PC-9 (cell line): ENCODE measurements at places on chromosomes 3 and 15. TPM values are rescaled to one million over a fixed set of nuclear protein-coding genes. Genes with fewer than 3 reads are reported as not detected.
A peak's percentile ranks its signal among the peaks of the same experiment; 100 is the strongest.

DNA sequence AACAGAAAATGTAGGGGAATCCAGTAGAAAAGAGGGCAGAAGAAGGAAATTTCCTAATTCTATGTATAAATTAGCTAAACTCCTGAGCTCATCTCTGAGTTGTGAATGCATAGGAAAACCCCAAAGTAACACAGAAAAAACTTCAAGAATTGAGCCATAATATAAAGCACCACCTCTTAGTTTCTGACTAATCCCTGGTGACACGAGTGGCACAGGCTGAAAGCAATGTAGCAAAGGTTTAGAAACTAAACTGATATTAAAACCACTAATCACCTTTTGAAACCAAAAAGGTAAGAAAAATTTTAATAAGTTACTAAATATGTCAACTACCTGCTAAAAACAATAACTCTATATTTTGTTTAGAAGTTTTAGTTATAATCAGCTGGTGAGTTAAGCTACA lies 255.6 kb upstream of the NECTIN3 start:
- no peak for DNase-seq

DNA sequence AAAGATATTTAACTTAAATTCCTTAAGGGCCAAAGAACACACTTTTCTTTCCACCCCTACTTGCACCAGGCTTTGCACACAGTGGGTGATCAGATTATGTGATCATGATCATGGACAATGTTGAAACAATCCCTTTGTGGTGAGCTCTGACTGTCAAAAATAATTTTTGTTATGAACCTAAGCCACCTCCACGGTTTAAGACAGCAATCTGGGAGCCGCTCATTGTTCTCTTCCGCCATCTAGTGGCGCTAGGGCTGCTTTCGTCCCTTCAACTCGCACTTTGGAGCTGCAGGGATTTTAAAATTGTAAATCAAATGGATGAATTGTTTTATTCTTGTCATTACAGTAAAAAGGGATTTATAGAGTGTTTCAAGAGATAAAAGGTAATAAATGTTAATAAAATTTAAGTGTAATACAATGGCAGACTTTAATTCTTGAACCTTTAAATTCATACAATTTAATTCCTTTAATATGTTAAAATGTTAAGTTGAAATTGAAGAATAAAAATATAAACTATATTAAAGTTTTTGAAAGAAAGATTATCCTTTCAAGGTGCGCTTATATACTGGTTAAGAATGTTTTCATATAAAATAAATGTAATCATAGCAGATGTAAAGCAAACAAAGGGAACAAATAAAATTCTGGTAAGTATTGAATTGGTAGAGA lies 45.3 kb upstream of the ARL6 start:
- DNase-seq, result peak; percentile 79

- DNase-seq, result no peak
Observed at GRCh38 chr3:109683746-109684145, 346.4 kb upstream of the DPPA4 start.

The DAZL gene
- total RNA-seq, result not detected in 2 replicates
